ENCODE measurements at places on chromosomes 16 and 17.

DNA sequence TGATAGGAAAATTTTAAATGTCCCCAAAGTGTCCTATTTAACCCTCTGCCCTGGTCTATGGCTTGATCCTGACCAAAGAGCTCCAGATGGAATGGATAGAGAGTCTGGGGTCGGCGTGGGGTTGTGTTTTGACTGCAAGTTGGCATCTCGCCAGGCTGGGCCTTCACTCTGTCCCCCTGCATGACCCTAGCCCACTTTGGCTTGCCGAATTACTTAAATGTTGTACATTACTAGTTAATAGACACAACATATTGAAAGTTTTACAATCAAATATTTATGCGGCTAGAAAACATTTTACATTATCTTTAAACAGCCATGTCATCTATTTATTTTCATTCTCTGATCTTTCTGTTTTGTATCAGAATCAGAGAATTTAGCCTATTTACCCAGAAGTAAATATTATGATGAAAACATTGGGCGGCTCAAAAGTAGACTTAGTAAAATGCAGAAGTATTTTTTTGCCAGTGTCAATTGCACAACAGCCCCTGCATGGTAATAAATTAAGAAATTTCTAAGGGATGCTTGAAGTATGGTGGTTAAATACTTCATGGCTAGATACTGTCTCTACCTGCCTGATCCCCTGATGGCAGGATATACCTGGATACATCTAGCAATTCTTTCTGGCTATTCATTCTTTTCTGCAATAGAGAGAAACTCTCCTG lies 18.8 kb upstream of the MYOCD start:
- DNase-seq, result no peak

GRCh38 chr16:79757163-79757562 lies 156.6 kb upstream of the MAF start:
- DNase-seq, result no peak

- DNase-seq, result no peak
Observed at GRCh38 chr16:16780588-16780987, 401.6 kb downstream of the NPIPA7 start.

- no peak for DNase-seq
Observed at GRCh38 chr17:850086-850850, 68.1 kb downstream of the MRM3 start.

- no peak for DNase-seq
Observed at GRCh38 chr17:27665549-27665948, 34.6 kb downstream of the LGALS9 start.

DNA sequence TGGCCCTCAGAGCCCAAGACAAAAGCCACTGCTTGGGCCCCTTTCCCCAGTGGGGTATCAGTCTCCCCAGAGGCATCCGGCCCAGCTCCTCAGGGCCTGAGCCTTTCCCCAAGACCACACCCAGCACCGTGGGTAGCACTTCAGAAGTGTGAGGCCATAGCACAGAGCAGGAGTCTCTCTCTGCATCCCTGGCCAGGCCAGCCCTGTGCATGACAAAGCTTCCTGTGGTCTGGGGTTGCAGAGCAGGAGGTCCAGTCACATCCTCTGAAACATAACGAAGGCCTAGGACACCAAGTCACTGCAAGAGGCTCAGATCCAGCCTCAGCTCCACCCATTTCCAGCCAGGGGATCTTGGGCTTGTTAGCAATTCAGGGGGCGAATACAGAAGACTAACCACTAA lies 56.8 kb upstream of the ZNF423 start:
- no peak for DNase-seq

All from hematopoietic multipotent progenitor cell treated with erythropoietin and hydrocortisone succinate and interleukin-3 and kit ligand, for 15 days (in vitro differentiated cells).